GM12892 (cell line): ENCODE measurements at places on chromosomes 13 and 19.

GRCh38 chr13:35485424-35485823 lies 8.9 kb upstream of the MAB21L1 start:
- no peak for DNase-seq

DNA sequence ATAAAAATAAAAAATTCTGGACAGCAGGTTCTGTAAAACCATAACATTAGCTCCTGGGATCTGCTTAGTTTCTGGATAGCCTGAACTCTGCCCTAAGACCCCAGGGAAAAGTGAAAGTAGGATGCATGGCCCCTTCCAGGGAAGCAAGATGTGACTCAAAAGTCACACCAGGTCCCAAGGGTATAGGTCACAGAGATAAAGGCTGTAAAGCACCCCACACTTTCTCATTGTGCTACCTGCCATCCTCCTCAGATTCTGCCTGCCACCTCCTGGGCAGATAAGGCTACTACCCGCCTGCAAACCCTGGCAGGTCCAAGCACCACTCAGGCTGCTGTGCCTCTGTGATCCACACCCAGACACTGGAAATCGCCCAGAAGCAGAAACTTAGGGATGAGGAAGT lies 20.6 kb downstream of the FFAR2 start:
- DNase-seq, result peak; percentile 59

GRCh38 chr19:4015705-4016402 lies 8.3 kb downstream of the PIAS4 start:
- DNase-seq, result no peak

- peak; percentile 89 for DNase-seq
These were observed 5.1 kb downstream of the CD37 start for GRCh38 chr19:49340069-49340864.

- no peak for DNase-seq
These were observed 36.6 kb upstream of the OXGR1 start for GRCh38 chr13:97030705-97031452.

DNA sequence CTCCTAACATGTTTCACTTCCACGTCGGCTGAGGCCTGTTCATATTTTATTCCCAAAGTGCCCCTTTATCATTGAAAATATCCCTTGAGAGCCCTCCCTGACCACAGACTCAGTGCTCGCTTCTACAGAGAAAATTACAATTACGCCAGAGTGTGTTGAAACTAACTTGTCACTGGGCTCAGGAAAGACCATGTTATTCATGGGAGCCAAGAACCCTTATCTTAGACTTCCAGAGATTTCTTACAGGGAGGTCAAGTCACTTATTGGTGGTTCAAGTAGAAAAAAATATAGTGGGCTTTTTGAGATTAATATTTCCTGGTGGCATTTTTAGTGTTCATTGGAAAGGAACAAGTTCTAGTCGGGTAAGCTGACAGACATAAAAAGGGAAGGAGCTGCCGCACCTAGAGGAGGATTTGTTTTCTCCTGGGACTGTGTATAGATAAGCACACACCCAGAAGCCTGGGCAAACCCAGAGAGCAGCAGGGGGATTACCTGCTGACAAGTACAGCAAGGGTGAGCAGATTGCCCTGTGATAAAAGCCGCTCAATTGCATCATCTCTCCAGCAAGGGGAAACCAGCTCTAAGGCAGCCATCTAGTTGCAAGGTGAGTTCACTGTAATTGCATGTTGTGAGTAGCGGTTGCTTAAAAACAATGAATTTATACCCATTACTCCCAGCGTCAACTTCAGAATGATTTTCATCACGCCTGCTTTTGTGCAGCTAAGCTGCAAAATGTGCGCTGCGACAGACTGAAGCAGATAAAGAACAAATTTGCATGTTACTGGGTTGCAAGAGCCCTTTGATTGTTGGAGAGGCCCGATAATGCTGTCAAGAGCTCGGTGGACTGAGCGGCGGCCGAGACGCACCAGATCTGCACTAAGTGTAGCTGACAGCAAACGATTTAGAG lies 46.2 kb downstream of the DCT start:
- DNase-seq, result no peak

GRCh38 chr13:113445791-113446487 lies 7.3 kb downstream of the ADPRHL1 start:
- DNase-seq, result no peak

DNA sequence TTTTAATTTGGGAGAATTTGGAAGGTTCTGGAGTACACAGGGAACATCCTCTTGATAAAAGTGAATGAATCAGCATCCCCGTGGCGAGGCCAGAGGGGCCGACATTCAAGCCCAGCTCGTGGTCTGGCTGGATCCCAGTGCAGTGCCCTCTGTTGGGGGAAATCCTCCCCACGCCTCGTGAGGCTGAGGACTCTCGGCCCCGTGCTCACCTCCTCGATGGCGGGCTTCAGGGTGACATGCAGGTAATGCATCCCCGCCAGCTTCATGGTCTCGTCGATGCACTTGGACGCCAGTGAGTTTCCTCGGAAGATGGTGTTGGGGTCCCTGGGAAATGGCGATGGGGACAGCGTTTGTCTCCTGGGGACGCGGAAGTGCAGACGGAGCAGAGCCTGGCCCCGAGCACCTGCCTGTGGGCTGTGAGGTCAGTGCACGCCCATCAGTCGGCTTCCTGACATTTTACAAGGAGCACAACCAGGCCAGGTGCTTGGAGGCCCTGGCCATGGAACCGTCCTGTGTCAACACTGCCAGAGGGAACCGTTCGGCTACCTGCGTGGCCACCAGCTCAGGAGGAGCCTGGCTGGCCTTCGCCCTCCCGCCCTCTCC lies 43.3 kb upstream of the C13orf46 start:
- no peak for DNase-seq

DNA sequence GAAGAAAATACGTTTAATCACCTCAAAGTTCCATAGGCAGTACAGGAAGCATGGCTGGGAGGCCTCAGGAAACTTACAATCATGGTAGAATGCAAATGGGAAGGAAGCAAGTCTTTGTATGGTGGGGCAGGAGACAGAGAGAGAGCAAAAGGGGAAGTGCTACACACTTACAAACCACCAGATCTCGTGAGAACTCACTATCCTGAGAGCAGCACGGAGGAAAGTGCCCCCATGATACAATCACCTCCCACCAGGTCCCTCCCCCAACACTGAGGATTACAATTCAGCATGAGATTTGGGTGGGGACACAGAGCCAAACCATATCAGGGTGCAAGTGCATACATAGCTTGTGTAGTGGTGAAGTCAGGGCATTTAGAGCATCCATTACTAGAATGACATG lies 92.3 kb upstream of the ANKRD10 start:
- DNase-seq, result no peak

- no peak for DNase-seq
These were observed 277.5 kb downstream of the DNAJC15 start for GRCh38 chr13:43300865-43301264.

DNA sequence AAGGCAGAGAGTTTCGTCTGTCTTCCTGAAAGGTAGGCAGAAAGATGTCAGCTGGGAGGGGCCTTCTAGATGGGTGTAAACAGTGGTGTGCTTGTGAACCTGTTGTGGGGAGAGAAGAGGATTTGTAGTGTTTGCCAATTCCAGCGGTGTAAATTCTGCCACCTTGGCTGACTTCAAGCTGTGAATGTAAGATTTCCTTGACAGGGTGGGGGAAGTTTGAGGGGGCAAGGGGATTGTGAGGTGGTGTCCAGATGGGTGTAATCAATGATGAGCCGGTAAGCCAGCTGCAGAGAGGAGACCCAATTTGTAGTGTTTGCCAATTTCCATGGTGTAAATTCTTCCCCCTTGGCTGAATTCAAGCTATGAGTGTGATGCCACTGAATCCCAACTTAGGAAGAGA lies 61.0 kb upstream of the ADGRE5 start:
- DNase-seq, result no peak

DNA sequence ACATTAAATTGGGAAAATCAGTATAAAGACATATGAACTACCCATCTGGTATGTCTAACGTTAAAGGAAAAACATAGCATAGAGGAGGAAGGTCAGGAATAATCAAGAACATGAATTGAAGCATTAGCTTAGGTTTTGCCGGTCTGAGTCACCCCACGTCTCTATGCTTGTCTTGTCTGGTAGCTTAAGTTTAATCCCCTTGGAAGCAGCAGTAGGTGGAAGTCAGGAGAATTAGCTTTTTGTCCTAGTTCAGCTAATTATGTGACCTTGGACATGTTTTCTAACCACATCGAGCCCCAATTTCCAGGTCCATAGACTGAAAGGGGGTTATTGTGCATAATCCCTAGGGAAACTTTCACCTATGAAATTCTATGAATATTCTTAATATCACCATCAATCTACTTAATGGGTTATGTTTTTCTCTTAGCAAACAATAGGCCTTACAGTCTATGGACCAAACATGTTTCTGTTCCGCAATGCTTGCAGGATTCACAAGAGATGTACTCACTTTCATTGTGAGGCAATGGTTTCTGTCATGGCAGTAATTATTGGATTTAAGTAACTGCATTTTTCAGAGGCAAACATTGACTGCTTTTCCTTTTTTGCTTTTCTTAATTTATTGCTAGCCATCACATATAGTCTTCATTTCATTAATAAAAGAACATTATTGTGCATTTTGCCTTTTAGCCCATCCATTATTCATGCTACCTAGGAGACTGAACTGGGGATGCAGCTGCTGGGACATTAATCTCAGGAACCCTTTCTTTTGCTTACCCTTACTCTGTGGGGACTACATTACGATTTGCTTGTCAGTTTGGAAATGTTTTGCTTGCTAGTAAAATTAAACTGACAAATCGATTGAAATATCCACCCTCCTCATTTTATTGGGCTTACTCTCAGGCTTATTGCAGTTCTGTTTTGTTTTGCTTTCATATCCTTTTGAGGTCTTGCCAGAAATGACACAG lies 304.8 kb upstream of the MAB21L1 start:
- no peak for DNase-seq

DNA sequence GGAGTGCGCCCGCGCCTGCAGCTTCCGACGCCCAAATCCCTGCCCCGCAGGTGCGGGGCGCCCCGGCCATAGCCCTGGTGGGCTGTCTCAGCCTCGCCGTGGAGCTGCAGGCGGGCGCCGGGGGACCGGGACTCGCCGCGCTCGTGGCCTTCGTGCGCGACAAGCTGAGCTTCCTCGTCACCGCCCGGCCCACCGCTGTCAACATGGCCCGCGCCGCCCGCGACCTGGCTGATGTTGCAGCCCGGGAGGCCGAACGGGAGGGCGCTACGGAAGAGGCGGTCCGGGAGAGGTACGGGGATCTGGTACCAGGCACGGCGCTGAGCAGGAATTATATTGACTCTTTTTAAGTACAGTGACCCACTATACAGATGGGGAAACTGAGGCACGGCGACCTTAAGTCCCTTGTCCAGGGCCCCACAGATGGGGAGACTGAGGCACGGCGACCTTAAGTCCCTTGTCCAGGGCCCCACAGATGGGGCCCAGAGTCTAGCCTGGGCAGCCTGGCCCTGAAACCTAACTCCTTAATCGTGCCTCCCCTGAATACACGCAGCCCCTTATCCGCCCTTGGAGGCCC lies 586 bp downstream of the MRI1 start:
- DNase-seq, result no peak

DNA sequence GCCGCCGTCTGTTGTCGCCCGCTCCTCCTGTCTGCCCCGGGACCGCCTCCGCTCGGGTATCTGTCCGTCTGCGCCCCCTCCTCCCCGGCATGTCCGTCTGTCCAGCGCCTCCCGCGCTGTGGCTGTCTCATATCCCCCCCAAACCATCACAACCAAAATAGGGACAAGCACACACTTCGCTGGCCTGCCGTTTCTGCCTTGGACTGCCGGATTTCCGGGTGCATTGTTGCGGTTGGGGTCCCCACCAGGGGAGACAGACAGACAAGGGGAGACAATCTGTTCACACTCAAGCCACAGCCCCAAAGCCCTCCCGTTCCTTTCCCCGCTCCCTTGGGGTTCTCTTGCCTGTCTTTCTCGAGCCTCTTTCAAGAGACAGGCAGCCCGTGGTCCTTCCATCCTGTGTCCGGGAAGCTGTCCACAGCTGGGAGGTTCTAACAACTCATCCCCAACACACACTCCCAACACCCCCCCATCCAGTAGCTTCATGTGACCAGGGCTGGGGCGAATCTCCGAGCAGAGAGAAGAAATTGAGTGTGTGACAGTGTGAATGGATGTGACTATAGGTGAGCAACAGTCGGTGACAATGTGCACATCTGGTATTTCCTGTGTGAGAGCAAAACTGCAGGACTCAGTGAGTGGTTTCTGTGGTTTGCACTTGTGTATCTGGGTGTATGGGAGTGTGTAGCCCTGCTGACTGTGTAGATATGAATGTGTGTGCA lies 16.5 kb upstream of the FOSB start:
- DNase-seq, result no peak

GRCh38 chr19:49880162-49880869 lies 2.8 kb downstream of the TBC1D17 start:
- DNase-seq, result no peak

DNA sequence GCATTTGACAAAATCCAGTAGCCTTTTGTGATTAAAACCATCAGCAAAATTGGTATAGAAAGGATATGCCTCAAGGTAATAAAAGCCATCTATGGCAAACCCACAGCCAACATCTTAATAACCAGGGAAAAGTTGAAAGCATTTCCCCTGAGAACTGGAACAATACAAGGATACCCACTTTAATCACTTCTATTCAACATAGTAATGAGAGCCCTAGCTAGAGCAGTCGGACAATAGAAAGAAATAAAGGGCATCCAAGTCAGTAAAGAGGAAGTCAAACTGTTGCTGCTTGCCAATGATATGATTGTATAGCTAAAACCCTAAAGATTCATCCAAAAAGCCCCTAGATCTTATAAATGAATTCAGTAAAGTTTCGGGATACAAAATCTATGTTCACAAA lies 1510.3 kb downstream of the PCDH9 start:
- DNase-seq, result no peak

DNA sequence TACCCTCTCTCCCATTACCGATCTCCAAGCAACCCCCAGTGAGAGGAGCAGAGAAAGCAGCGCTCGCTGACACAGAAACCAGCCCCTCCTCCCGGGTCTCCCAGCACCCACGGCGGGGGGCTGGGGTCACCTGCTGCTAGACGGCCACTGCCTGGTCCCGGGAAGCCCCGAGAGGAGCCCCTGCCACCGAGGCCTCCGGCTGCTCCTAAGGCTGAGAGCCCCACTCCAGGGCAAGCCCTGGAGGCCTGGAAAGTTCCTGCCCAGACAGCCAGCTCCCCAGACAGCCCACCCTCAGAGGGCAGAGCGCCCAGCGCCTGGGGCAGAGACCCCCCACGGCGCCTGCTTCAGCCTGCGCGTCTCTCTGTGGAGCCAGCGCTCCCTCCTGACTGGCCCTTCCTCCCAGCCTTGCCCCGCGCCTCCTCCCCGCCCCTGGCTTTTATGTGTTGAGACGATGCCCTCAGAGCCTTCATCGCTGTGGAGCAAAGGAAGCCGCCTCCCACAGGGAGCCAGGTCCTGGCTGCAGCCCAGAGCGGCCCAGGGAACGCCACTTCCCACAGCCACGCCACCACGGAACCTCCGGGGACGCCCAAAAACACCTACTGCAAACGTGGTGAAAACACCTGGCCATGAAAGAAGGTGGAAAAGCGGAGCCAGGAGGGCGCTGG lies 51.1 kb downstream of the MLLT1 start:
- DNase-seq, result no peak

GRCh38 chr19:16586991-16587832 lies 15.0 kb upstream of the SLC35E1 start:
- DNase-seq, result no peak

DNA sequence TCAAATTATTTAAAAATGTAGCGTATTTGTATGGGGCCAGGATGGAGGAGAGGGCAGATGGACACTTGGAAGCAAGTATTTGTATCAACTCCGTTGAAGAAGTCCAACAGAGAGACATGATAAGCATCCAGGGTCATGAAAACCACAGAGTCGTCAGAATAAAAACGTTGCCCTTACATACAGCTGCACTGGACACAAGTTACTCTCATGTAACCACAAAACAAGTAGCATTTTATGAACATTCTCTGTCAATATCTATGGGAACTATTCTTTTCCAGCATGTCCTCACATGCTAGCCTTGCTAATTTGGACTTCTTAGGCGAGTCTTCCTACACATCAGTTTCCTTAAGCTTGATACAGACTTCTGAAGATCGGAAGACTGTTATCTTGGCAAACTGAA lies 35.0 kb downstream of the EFNB2 start:
- no peak for DNase-seq
